HuH-7.5 (cell line): ENCODE measurements at places on chromosomes 12 and 14.
A peak's percentile ranks its signal among the peaks of the same experiment; 100 is the strongest.

GRCh38 chr12:2633825-2634200 lies 161.0 kb upstream of the FKBP4 start:
- no peak for DNase-seq

GRCh38 chr12:51675071-51675803 lies 84.2 kb downstream of the SCN8A start:
- no peak for DNase-seq

- DNase-seq = no peak
Observed at GRCh38 chr12:115811929-115812328, 465.6 kb downstream of the MED13L start.

DNA sequence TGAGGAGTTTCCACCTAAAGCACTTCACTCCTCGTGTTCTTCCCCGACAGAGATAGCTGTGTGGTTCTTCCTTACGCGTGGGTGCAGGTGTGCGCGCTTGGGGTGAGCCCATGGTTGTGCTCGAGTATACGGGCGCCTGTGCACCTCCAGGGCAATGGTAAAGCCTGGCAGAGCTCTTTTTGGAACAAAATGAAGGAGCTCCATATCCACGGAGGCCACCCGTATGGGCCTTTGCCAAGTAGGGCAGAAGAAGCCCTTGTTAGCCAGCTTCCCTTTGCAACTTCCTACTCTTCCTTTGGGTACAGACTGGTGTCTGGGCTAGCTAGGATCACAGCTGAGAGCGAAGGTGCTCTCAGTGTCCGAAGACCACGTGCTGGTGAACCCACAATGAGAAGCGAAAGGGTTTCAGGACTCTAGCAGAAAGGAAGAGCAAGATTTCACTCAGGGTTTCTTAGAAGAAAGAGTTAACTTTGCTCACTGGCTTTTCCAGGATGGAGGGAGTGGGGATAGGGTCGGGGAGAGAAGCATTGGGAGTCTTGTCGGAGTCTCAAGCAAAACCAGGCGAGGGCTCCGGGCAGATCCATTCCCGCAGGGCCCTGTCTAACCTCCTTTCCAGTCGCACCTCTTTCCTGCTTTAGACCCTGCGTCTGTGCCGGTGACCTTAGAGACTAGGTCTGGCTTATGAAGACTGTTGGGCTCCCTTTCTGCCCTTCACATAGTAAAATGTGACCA lies 960 bp upstream of the LRFN5 start:
- DNase-seq = peak; percentile 16

GRCh38 chr12:93059925-93060665 lies 131.0 kb upstream of the EEA1 start:
- no peak for DNase-seq

DNA sequence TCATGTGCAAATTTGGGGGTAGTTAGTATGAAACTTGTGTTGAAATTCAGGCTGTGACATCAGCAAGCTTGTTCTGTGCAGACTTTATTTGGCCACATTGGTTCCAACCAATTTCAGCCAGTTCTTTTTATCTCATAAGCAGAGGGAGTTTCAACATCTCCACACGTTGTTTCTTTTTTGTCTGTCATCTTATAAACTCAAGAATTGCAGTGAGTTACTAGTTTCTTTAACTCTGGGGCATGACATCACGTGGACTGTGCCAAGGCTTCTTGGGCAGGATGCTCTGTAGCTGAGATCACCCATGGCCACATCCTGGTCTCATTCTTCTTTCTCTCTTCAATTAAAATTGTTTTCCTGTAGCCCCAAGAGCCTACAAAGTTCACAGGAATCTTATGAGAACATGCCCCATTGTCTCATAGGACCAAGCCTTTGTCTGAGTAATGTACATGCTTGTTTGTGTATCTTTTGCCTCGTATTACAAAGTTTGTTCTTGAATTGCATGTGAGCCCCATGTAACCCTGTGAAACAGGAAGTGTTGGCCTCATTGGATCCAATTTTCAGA lies 982.0 kb upstream of the TMEM132C start:
- DNase-seq = no peak

DNA sequence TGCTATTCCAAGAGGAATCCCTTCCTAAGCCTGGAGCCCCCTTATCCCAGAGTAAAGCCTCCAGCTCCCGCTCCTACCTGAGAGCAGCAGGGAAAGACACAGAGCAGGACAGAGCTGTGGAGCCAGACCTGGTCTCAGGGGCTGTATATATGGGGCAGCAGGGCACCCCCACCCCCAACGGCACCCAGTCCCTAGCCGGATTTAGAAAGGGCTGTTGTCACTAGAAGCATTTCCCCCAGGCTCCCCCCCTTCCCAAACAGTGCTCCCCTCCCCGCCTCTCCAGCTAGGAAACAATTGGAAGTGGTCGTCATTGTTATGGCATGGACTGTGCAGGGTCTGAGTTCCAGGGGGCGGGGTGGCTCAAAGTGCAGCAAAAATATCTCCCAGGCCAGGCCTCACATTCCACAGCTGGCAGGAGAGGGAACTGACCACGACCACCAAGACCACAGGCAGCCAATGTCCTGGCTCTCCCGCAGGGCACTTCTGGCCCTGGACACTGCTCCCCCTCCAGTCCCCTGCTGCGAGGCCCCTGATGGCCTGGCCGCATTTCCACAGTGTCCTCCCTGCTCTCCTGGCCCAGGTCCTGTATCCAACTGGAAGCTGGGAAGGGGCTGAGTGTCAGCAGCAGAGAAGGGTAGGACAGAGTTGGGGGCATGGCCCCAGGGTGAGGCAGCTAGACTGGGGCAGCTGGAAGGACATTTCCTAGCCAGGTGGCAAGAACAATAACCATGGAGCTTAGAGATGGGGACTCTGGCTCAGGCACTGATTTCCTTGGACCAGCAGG lies at the start of gene MYH7:
Gene MYH7, minus strand, starts transcription at position 118 of the 784 bp plus-strand sequence. CDS start 1,928 bp downstream, outside the sequence.
- no peak for DNase-seq

DNA sequence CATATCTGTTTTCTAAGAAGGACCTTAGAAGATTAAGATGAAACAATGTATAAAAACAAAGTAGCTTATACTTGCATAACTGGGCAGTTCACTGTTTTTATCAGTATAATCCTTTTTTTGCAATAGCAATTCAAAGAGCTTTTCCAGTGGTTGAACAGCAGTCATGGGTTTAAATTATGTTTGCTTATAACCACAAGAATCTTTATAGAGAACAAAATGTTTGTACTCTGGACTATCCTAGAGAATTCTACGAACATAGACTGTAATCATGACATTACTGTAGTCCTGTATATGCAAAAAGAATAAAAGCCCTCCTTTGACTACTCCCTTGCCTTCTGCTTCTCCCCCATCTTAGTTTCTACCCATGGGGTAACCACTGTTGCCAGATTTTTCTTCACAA lies 5.7 kb downstream of the FAM177A1 start:
- DNase-seq = no peak

- no peak for DNase-seq
Observed at GRCh38 chr12:54004063-54004840, 4.3 kb downstream of the HOXC9 start.

- no peak for DNase-seq
Observed at GRCh38 chr14:100446572-100446971, 123.4 kb downstream of the SLC25A47 start.

DNA sequence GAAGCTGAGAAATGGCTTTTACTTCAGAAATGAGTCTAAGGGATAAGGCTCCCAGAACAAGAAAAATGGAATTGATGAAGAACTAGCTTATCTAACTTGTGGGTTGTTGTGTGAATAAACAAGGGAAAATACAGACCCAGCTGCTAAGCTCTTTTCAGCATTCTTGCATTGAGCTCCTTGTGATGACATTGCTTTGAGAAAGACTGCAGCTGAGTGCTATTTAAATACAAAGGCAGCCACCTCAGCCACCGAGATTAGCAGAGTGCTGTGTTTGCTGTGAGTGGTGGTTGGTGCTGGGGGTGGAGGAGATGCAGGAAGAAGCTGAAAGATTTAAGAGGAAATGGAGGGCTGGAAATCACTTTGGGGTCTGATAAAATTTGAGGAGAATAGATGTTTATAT lies 396.0 kb upstream of the PRICKLE1 start:
- no peak for DNase-seq

GRCh38 chr14:81031488-81031887 lies 76.1 kb downstream of the TSHR start:
- DNase-seq = no peak

- no peak for DNase-seq
Observed at GRCh38 chr12:49027846-49028555, 9.4 kb upstream of the PRKAG1 start.

DNA sequence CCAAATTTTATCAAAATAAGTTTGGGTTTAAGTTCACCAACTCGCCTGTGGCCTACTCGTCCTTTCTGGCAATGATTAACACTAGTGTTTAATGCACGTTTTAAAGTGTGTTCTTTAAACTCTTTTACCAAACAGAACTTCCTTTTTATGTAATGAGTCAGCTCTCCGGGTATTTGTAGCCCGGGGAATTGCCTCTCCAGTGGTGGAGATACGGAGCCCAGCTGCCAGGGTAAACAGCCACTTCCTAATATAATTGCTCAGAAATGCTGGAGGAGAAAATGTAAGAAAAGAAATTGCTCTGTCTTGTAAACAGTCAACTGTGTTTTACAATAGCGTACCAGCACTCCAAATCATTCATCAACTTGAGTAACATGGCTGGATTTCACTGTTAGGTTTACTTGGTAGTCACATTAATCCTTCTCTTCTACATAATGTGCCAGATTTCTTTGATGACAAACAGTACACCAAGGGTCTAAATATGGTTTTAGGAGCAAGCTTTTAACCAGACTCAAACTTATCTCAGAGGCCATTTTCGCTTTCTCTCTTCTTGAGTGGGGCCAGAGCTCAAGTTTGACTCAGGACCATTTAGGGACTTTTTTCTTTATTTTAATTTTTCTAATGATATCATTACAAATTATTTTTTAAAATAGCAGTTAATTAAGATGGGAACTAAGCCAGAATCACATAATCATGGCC lies 101.2 kb upstream of the SLC38A2 start:
- DNase-seq = no peak

- no peak for DNase-seq
Observed at GRCh38 chr12:122226366-122227125, 694 bp upstream of the DIABLO start.

DNA sequence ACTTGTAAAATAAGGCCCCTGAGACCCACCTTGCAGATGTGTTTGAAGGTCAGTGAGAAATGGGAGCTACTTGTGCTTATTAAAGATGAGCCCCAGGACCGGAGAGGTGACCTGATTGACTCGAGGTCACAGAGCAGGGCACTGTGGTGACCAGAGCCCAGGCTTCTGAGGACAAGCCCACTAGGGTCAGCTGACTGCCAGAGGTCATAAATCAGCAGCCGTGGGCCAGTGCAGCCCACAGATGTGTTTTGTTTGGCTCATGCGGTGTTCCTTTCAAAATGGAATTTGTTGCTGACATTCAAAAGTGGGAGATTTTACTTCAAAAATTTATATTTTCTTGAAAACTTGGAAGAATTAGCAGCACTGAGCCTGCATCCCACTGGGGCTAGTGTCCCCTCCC lies 24.5 kb downstream of the JDP2 start:
- no peak for DNase-seq

DNA sequence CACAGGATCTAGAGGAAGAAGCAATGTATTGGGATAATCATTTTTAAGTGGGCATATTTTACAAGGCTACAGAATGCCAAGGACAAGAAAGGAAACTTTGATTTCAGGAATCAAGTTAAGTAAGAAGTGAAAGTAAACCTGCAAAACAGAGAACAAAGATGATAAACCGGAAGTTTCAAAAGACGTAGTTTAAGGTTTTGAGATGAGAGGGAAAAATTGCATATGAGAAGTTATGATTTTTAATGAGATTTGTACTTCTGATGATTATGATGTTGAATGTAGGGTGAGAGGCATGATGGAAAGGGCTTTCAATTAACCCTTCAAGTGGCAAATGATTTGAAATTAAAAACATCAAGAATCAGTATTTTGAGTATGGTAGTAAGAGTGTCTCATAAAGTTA lies 134.9 kb downstream of the CAPZA3 start:
- DNase-seq = no peak

DNA sequence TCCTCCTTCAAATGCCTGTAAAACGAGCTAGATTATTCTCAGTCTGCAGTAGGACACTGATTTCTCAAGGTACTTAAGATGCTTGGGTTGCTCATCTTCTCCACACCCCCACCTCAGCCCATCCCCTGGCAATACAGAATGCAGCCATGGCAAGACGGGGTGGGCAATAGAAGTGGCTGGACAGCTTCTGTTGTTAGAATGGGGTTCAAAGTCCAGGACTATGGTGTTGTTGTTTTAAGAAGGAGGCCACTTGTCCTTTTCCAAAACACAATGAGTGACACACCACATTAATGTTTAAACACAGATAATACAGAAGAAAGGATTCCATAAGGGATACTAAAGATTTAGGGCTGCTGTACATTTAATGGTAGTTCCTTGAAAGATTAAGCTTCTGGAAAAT lies 188.9 kb upstream of the BCL2L14 start:
- no peak for DNase-seq

GRCh38 chr12:38544330-38545066 lies 227.9 kb downstream of the ALG10B start:
- DNase-seq = no peak

- DNase-seq = no peak
Observed at GRCh38 chr14:75279153-75279762, 630 bp downstream of the FOS start.

- DNase-seq = no peak
Observed at GRCh38 chr14:38209572-38210557, 2.2 kb downstream of the SSTR1 start.

DNA sequence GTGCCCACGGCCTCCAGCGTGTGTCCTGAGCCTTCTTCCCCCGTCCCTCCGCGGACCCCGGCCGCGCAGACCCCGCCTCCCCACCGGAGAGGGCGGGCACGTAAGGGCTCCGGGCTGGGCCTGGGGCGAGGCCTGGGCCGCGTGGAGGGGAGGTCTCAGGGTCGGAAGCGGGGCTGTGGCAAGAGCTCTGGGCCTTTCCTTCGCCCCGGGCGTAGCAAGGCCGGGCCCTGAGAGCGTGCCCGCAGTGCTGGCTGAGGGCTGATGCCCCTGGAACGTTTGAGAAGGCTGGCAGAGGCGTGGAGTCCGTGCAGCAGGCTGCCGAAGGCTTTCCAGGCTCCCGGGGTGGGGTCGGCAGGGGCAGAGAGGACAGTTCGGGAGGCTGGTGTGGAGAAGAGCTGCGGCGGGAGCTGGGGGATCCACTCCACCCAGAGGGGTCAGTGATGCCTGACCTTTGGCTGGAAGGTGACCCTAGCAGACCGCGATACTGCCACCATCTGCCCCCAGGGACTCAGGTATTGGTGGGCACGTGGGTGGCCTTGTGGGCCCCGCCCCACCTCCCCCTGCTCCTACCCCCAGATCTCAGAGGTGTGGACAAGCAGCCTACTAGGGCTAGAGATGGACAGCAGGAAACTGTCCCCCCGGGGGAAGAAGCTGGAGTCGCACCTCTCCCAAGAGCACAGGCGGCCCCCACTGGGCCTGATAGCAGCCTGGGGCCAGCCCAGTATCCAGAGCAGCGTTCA lies 558 bp downstream of the TEX22 start:
- DNase-seq = peak; percentile 76

DNA sequence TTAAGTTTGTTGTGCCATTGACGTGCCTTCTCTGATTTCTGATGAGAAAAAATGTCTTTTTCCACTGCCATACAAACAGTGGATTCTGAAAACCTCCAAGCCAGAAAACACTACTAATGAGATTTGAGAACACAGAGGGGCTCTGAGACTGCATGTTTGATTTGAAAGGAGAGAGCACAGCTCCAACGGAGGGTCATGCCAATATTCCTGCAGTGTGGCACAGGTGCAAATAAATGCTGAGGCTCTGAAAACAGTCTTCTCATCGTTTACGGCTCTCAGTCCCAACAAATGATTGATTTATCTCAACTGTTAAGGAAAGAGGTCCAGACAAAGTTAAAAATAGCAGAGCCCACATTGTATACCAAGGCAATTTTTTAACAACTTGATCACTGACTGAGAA lies 128.7 kb downstream of the KCNH5 start:
- no peak for DNase-seq

- DNase-seq = no peak
Observed at GRCh38 chr14:22271838-22272799, 316.9 kb downstream of the DAD1 start.
